Stimulated activated CD4-positive, alpha-beta T cell treated with anti-CD3 and anti-CD28 coated beads, Interleukin-1b, Interleukin-23, amount 100 ng/mL, for 1 hour (primary cell): ENCODE measurements at places on chromosomes 6 and 20.

- DNase-seq: no peak
Measured at GRCh38 chr20:63549019-63549418, 1.5 kb upstream of the SRMS start.

DNA sequence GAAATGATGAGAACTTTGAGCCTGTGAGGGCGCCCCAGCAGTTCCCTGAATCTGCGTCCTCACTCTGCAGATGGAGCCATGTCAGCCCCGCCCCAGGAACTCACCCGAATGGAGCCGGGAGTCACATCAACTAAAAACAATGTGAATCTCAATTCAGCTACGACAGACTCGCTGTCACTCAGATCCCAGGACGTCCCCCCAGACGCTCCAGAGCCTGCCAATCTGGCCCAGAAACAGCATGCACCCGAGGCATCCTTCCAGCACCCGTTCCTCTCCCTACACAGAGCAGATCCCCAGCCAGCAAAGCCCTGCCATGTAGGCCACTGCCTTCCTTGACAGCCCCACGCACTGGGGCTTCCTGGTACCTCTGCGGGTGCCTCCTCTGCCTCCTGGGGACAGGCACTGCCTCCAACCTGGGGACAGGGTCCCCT is 248.0 kb downstream of the TTLL2 start:
- no peak for DNase-seq

GRCh38 chr20:48262466-48262865 is 477.2 kb upstream of the SULF2 start:
- DNase-seq: no peak

- no peak for DNase-seq
Measured at GRCh38 chr6:91081452-91082067, 494.7 kb upstream of the MAP3K7 start.

GRCh38 chr20:49646528-49646927 is 67.2 kb downstream of the B4GALT5 start:
- DNase-seq: no peak

- no peak for DNase-seq
Measured at GRCh38 chr20:57558614-57559288, 2.2 kb upstream of the PCK1 start.

- DNase-seq: no peak
Measured at GRCh38 chr6:53244958-53245357, 96.3 kb upstream of the GCM1 start.

GRCh38 chr6:16397623-16398022 is 159.2 kb downstream of the GMPR start:
- no peak for DNase-seq

DNA sequence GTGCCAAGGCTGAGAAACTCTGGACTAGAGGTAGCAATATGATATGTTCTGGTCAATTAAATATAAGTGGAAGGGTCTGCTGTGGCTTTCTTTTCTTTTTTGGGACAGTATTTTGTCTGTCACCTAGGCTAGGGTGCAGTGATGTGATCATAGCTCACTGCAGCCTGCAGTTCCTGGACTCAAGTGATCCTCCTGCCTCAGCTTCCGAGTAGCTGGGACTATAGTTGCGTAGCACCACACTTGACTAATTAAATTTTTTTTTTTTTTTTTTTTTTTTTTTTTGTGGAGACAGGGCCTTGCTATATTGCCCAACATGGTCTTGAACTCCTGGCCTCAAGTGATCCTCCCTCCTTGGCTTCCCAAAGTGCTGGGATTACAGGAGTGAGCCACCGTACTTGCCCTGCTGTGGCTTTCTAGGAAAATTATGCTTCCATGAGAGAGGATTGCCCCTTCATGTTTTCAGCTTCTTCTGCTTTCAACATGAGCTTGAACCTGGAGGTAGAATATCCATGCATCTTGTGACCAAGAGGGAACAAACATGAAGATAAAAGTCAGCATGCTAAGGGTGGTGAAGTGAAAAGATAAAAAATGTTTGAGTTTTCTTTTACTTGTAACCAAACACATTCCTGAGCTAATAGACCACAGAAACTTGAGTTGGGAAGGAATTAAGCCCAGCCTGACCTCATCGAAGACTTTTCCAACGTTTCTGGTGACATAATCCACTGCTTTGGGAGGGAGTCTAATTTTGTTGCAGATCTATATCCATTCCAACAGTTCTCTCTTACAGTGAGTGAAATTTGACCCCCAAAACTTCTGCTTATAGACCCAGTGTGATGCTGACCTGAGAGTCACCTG is 75.1 kb downstream of the CARMIL1 start:
- DNase-seq: no peak

DNA sequence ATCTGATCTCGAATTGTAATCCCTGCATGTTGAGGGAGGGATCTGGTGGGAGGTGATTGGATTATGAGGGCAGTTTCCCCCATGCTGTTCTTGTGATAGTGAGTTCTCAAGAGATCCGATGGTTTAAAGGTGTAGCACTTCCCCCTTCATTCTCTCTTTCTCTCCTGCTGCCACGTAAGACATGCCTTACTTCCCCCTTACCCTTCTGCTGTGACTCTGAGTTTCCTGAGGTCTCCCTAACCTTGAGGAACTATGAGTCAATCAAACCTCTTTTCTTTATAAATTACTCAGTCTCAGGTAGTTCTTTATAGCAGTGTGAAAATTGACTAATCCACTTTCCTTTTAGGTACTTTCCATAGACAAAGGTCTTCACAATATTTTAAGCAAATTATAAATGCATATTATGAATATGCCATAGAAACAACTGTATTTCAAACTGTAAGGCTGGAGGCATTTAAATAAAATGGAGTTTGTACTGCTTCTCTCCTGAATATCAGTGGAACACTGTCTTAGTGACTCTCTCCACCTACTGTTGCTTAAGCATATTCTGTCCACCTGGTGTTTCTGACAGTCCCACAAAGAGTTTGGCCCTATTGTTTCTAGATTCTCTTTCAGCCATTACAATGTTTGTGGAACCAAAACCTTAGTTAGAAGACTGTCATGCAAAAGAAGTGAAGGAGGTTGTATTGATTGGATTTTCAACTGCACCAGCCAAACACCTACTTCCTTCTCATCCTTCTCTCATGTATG is 24.3 kb upstream of the IL17A start:
- DNase-seq: no peak

- DNase-seq: no peak
Measured at GRCh38 chr6:156988276-156989158, 211.3 kb downstream of the ARID1B start.

GRCh38 chr6:107666084-107666980 is 157.8 kb downstream of the SCML4 start:
- DNase-seq: no peak

GRCh38 chr20:61185841-61186601 is 66.0 kb upstream of the CDH4 start:
- DNase-seq: no peak

- DNase-seq: no peak
Measured at GRCh38 chr20:13356591-13356990, 135.5 kb downstream of the ISM1 start.
